ENCODE measurements at places on chromosomes 13 and 19.

DNA sequence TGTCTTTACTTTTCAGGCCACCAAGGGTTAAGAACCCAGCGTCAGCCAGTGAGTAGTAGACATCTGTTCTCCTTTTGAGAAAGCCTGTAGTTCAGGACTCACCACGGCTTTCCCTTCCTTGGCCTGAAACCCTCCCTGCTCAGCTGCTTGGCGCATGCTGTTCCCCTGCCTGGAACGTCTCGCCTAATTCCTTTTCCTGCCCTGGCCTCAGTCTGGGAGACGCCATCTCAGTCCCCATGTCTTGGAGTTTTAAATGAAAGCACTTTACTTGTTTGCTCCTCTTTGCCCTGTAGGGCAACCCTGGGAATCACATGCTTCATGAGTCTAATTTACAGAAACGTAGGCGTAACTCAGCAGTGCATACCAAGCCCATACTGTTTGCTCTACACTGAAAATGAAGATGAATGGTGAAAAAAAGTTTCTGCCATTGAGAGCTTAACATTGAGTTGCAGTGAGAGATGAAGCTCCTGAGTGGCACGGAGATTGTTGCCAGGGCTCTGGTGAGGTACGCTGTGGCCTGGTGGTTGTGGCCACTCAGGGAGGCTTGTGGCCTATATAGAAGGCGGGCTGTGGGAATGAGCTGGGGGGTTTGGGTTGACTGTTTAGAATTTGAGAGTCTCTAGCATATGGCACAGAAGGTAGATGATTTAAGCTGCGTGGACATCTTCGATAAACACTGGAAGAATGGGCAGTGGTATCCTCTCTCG is 52.8 kb downstream of the GATAD2A start:
- DNase-seq, result no peak

DNA sequence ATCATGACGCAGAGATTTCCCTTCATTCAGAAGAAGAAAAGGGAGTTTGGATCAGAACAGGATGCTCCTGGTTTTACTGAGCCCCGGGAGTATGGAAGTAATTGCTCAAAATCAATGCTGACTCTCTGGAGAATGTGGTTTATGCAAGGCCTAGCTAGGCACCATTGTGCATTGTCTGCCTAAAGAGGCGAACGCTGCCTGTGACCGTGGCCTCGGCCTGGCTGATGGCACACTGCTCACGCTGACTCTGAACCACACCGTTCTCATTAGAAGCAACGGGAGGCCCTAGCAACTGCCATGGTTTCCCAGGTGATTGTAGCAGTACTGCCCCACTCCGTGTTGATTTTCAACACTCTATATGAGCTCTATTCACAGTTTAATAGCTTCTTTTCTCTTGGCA is 41.7 kb upstream of the UBL3 start:
- no peak for DNase-seq

- peak; percentile 83 for DNase-seq
These were observed 40.8 kb downstream of the GGACT start for GRCh38 chr13:100547791-100548201.

DNA sequence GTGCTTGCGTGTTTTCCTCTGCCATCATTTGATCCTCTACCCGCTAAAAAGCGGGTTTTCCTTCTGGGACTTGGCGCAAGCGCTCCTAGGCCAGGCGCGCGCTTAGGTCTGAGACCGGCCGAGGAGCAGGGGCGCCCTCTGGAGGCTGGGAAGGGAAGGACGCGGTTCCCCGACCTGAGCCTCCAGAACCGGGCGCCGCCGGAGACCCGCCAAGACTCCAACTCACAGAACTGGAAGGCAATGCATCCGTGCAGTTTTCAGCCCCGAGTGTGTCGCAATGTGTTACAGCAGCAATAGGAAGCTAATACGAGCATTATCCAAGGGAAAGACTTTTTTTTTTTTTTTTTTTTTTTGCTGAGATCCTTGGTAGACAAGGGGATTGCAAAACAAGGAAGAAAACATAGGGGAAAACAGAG is 190.9 kb downstream of the COL4A1 start:
- no peak for DNase-seq

- DNase-seq, result no peak
These were observed 4.4 kb downstream of the TRIR start for GRCh38 chr19:12730064-12730463.

GRCh38 chr13:110443622-110444225 is 117.8 kb downstream of the RAB20 start:
- DNase-seq, result no peak

DNA sequence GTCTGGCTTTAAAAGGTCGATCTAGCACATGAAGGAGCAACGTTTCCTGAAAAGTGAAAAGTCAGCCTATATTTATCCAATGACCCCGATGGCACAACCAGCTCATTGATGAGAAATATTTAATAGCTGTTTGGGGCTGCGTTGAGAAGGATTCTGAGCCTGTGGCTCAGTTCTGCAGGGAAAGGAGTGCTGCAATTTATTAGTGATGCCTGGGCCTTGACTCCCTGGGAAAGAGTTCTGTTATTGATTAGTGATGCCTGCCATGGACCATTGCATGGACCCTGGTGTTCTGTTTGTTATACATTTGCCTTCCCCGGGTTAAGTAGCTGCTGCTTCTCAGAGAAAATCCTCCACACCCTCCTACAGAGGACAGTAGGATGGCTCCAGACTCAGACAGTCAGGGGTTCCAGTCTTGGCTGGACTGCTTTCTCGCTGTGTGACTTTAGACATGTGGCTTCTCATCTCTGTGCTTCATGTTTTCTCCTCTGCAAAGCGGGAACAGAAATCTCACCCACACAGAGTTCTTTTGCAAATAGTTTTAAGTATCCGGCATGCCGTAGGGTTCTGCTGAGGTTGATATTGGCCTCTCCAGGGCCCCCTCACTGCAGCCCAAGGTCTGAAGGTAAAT is 17.7 kb upstream of the PTPRS start:
- DNase-seq, result no peak

DNA sequence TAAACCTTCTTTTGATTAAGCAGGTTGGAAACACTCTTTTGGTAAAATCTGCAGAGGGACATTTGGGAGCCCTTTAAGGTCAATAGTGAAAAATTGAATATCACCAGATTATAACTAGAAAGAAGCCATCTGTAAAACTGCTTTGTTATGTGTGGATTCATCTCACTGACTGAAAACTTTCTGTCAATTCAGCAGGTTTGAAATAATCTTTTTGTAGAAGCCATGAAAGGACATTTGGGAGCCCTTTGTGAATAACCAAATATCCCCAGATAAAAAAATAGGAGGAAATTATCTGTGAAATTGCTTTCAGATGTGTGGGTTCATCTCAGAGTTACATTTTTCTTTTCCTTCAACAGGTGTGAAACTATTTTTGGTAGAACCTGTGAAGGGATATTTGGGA is 1690.7 kb downstream of the UQCRFS1 start:
- no peak for DNase-seq

- DNase-seq, result no peak
These were observed 32.0 kb downstream of the RUBCNL start for GRCh38 chr13:46355088-46355468.

DNA sequence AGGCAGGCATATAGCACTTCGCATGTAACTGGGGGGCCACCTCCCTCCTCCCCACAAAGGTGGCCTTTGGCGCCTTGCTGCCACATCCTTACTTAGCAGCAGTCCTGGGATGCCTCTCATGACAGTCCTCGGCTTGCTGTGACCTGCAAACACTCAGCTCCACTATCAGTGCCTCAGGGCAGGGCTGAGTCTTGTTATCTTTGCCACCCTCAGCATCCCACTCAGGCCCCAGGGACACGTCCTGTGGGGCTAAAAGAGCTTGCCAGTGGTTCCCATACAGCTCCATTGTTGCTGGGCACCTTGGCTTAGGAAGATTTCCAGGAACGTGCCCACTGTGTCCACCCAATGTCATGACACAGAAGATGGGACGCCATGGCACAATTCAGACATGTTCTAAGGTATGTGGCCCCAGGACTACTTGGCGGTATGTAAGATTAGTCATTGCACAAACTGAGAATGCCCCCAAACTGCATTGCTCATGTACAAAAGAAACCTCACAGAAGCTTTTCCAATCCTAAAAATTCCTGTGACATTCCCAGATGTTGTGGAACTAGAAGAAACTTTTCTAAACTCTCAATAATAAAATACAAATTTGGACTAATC is 16.3 kb downstream of the DOCK9 start:
- no peak for DNase-seq

- no peak for DNase-seq
These were observed 167.8 kb downstream of the DLEU7 start for GRCh38 chr13:50675651-50676050.

GRCh38 chr19:4352701-4353121 is 9.3 kb downstream of the MPND start:
- DNase-seq, result no peak

DNA sequence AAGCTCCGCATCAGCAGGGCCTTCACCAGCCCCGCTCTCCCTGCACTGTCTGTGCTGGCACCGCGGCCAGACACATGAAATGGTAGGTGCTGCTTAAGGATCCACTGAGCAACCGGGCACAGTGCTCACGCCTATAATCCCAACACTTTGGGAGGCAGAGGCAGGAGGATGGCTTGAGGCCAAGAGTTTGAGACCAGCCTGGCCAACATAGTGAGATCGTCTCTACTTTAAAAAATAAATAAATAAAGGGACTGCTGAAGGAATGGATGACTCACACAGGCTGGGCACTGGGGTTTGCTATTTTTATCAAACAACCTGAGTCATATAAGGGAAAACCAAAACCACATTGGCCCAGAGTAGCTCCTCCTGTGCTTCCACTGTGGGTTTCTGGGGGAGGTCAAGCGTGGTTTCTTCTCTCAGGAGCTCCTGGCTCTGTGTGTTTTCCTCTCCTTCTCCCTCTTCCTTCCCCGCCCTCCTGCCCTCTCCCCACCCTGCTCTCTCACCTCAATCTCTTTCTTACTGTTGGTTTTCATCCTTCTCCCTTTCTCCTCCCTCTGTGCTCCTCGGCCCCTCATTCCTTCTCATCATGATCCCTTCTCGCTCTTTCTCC is 21.3 kb downstream of the VRK3 start:
- DNase-seq, result no peak

DNA sequence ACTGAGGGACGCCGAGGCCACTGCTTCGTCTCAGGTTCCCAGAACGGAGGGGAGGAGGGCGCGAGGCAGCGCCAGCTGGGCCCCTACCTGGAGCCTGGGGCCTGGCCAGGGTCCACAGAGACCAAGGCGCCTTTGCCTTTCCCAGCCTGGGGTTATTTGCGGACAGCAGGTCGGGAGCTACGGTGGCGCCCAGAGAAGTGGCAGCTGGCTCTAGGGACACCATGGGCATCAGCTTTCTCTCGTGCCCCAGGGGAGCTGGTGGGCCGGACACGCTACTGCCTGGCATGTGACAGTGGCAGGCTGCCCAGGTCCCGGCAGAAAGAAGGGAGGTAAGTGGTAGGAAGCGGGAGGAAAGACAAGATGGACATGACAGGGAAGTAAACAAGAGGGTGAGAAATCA is 19.0 kb downstream of the AKT2 start:
- peak; percentile 69 for DNase-seq

DNA sequence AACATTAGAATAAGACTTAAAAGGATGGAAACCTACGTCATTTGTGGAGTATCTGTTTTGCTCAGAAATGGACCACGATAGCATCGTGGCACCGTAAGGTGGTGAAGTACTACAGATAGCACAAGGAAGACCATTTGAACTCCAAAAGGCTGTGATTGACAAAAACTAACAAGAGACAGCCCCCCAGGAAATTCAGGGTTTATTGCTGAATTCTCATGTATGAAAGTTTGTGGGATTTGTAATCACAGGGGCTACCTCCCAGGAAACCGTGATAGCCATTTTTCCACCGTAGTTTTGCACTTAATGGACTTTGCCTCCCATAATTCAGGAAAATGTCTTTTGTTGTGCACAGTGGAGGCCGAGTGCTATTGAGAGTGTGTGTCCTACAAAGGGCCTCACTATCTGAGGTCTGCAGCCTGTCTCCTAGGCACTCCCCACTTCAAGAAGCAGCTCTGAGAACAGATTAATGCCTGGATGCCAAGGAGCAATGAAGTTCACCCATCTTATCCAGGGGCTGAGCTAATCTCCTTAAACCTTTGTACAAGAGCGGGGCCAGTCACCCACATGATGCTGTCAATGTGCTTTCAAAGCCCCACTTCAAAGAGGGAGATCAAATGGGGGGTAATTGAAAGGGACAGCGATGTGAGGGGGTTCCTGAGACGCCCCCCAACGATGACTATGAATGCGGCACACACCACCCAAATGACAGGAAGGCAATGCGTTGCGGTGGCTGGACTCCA is 182.6 kb downstream of the COL4A1 start:
- DNase-seq, result no peak

DNA sequence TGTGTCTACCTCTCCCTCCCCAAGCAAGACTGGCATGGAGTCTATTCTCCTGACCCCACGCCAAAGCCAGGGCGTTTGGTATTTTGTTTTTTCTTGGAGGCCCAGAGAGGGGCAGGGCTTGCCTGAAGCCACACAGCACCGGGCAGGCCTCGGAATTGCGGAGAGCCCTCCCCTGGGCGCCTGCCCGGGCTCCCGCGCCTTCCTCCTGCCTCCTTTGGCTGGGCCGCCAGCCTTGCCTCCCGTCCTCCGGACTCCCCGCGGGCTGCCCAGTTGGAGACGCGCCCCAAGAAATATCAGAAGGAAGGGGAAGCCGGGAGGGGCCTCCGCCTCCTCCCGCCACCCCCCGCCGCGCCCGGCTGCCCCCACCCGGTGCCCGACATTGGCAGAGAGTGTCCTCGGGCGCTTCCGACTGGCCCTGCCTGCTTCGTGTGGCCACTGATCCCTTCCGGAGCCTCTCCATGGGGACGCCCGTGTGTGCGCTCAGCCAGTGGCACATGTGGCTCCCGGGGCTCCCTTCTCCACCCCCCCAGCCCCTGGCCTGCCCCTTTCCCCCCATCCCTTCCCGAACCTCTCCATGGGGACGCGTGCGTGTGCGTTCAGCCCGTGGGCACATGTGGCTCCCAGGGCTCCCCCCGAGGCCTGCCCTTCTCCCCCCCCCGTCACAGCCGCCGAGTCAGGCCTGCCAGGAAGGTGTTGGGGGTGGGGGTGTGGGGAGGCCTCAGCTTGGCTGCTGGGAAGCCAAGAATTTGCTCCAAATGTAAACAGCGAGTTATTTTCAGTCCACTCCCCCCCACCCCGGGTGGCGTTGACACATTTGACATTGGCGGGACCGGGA is 37.3 kb downstream of the NFIC start:
- no peak for DNase-seq

DNA sequence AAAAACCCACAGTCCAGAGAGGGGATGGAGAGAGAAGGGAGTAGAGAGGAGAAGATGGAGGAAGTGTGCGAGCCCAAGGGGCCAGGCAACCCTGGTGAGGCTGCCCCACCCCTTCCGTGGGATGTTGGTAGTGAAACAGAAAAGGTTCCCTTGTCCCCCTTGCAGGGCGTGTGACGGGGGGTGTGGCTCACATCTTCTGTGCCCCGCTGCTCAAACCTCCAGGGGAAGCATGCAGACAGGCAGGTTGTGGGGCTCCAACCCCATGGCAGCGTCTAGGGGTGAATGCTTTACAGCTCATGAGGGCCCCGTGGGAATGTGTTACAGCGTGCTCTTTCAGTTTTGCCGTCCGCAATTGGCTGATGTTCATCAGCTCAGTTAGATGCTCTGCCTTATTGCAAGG is 14.7 kb upstream of the EVI5L start:
- DNase-seq, result no peak

- DNase-seq, result no peak
These were observed 2.9 kb downstream of the ZNF792 start for GRCh38 chr19:34960940-34961679.

- no peak for DNase-seq
These were observed 911 bp downstream of the ENOX1 start for GRCh38 chr13:43785650-43786471.

Measured in cerebellar nuclear complex (tissue), 1 donor.